ENCODE measurements at places on chromosomes 12 and 14. TPM values are rescaled to one million over a fixed set of nuclear protein-coding genes. Genes with fewer than 3 reads are reported as not detected.

Gene SIVA1
- 128 TPM for total RNA-seq

Gene RIPK3
- total RNA-seq: 11.2 TPM

Gene GPR137C
- total RNA-seq: 0.72 TPM

Gene CCDC184
- not detected for total RNA-seq

Gene C12orf50
- not detected for total RNA-seq

Gene SLC10A1
- total RNA-seq: not detected

Gene ASPG
- total RNA-seq: 0.29 TPM

Gene RNU4-1
- total RNA-seq: 4,718 TPM

Gene FAR2
- 1.2 TPM for total RNA-seq

Gene CDCA3
- 72.7 TPM for total RNA-seq

Gene SDS
- not detected for total RNA-seq

GRCh38 chr14:84670796-84671195 is 859.1 kb upstream of the FLRT2 start:
- H3K27ac ChIP-seq: no peak overlapping the region
- no peaks in the 10 kb centered on the region for H3K27me3 ChIP-seq
- H3K36me3 ChIP-seq: no peaks in the 10 kb centered on the region

DNA sequence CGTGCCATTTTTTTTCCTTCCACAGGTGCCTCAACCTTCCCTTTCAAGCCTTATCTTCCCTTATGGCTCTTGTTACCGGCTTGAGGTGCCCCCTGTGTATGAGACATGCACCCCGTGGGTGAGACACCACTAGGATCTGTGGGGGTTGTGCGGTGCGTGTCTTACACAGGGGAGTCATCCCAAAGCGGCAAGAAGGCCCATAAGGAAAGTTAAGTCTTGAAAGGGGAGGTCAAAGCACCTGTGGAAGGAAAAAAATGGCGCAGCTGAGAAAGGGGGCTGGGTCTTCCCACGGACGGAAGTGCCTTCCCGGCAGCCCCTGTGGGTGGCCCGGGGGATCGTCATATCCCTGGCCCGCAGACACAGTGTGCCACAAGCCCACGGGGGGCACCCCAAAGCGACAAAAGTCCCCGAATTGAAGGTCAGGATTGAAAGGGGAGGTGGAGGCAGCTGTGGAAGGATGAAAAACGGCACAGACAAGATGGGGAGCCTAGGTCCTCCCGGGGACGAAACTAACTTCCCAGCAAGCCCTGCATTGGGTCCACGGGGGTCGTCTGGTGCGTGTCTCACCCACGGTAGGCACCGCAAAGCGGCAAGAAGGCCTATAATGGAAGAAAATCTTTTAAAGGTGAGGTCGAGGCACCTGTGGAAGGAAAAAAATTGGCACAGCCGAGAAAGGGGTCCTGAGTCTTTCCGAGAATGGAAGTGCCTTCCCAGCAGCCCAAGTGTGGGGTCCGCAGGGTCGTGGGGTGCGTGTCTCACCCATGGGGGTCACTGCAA is 273.3 kb downstream of the ALG10 start:
- no peaks in the 10 kb centered on the region for H3K4me1 ChIP-seq
- H3K27me3 ChIP-seq: no peaks in the 10 kb centered on the region
- H3K4me3 ChIP-seq: no peak overlapping the region
- H3K27ac ChIP-seq: no peak overlapping the region

- H3K4me1 ChIP-seq: peaks cover 24% of the 10 kb centered on the region
- H3K27ac ChIP-seq: peak overlapping the region; percentile 94
- no peaks in the 10 kb centered on the region for H3K27me3 ChIP-seq
- H3K4me3 ChIP-seq: 0 out of 2 replicates have a peak overlapping the region, but pooled peaks have one; percentile 30
- DNase-seq: peak; percentile 87
These were observed 87.5 kb downstream of the DUSP16 start for GRCh38 chr12:12474931-12475795.

- H3K4me3 ChIP-seq: no peak overlapping the region
- no peaks in the 10 kb centered on the region for H3K27me3 ChIP-seq
- no peaks in the 10 kb centered on the region for H3K4me1 ChIP-seq
- DNase-seq: no peak
- no peak overlapping the region for H3K27ac ChIP-seq
These were observed 258.1 kb downstream of the PCNX1 start for GRCh38 chr14:71165121-71166031.

- no peak overlapping the region for H3K4me3 ChIP-seq
- H3K36me3 ChIP-seq: no peaks in the 10 kb centered on the region
- H3K4me1 ChIP-seq: no peaks in the 10 kb centered on the region
These were observed 27.6 kb upstream of the ETV6 start for GRCh38 chr12:11621797-11622423.

DNA sequence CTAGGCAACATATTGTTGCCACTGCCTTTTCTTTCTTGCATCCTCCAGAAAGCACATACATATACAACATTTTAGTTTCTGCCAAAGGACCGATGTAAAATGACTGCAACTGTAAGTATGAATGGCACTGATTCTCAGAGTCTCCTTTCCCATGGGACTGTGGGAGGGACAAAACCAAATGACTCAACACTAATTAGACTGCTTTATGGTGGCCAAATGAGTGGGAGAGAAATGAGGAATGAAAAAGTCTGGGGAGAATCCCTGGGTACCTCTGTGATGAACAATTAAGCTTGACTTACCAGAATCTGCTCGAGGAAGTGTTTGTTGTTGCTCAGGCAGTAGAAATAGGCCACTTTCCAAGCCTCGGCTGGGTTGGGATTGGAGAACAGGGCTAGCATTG is 10.1 kb downstream of the ZFYVE26 start:
- no peak for DNase-seq
- H3K27me3 ChIP-seq: no peaks in the 10 kb centered on the region

- no peaks in the 10 kb centered on the region for H3K27me3 ChIP-seq
- no peak overlapping the region for H3K27ac ChIP-seq
- H3K4me1 ChIP-seq: no peaks in the 10 kb centered on the region
- DNase-seq: no peak
These were observed 54.5 kb upstream of the ASPG start for GRCh38 chr14:104030958-104031357.

GRCh38 chr12:88207921-88208620 is 66.0 kb downstream of the TMTC3 start:
- no peak for DNase-seq
- no peaks in the 10 kb centered on the region for H3K27me3 ChIP-seq
- H3K36me3 ChIP-seq: no peaks in the 10 kb centered on the region
- H3K4me3 ChIP-seq: no peak overlapping the region
- no peaks in the 10 kb centered on the region for H3K4me1 ChIP-seq
- H3K27ac ChIP-seq: no peak overlapping the region

DNA sequence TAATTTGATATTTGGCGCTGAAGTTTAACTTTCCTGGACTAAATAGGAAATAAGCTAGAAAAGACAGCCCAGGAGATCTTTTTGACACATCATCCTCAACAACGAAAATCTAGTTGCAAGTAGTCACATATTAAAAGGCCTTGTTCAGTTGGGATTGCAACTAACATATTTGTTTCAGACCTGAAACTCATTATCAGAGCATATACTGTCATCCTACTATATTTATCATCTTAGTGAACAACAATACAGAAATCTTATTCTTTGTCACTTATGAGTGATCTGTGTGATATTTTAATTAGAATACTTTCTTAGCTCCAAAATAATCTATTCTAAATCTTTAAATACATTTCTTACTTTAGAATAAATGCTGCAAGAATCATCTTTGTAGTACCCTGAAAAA is 72.1 kb downstream of the ELK3 start:
- no peak for DNase-seq
- H3K36me3 ChIP-seq: peaks cover 2% of the 10 kb centered on the region
- H3K27me3 ChIP-seq: no peaks in the 10 kb centered on the region
- no peaks in the 10 kb centered on the region for H3K4me1 ChIP-seq

- no peaks in the 10 kb centered on the region for H3K27me3 ChIP-seq
- no peaks in the 10 kb centered on the region for H3K4me1 ChIP-seq
- H3K27ac ChIP-seq: no peak overlapping the region
- no peak for DNase-seq
These were observed 209.0 kb downstream of the TMTC3 start for GRCh38 chr12:88351146-88351545.

- H3K36me3 ChIP-seq: no peaks in the 10 kb centered on the region
- no peaks in the 10 kb centered on the region for H3K27me3 ChIP-seq
- no peaks in the 10 kb centered on the region for H3K4me1 ChIP-seq
- DNase-seq: no peak
- no peak overlapping the region for H3K4me3 ChIP-seq
These were observed 1516.5 kb upstream of the FLRT2 start for GRCh38 chr14:84013424-84013823.

All from GM12878 (cell line).